ENCODE measurements at places on chromosomes 7 and 10.

GRCh38 chr10:98917828-98918227 lies 317.8 kb downstream of the HPSE2 start:
- no peaks in the 10 kb centered on the region for H3K36me3 ChIP-seq
- H3K4me1 ChIP-seq = no peaks in the 10 kb centered on the region
- no peaks in the 10 kb centered on the region for H3K27me3 ChIP-seq
- no peak for DNase-seq
- H3K4me3 ChIP-seq = no peak overlapping the region
- no peak overlapping the region for H3K27ac ChIP-seq

DNA sequence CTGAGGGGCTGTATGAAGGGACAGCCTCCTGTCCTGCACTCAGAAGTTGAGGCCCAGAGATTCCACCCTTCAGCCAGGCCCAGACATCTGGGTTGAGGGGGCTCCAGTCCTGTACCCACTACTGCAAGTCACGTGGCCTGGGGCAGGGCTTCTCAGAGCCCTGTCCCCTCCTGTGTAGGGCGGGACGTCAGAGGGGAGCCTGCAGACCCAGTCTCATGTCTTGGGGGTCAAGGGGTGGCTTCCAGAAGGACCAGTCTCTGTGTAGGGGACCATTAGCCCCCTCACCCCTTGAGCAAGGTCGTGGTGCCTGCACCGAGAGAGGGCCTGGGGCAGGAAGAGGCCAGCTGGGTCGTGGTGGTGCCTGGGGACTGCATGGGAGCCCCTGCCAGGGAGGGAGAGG lies 593 bp upstream of the PILRA start:
- peak overlapping the region; percentile 83 for H3K27ac ChIP-seq
- H3K4me1 ChIP-seq = peaks cover 20% of the 10 kb centered on the region
- no peaks in the 10 kb centered on the region for H3K27me3 ChIP-seq
- peaks cover 5% of the 10 kb centered on the region for H3K36me3 ChIP-seq
- no peak for DNase-seq

DNA sequence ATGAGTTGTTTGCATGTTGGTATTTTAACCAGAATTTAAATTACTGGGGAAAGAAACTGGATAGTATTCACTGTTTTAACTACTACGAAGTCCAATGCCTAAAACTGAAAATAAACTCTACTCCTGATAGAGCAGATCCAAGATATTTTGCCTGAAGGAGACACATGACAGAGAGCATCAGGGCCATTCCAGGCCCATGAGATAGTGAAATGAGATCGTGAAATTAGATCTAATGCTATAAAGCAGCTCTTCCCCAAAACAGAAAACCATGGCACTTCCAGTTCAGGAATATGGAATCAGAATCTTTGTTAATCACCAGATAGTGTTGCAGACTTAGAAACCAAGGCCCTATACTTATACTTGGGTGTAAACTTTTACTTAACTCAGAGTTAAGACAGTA lies 124.3 kb upstream of the CACNA2D1 start:
- H3K27ac ChIP-seq = no peak overlapping the region
- H3K27me3 ChIP-seq = no peaks in the 10 kb centered on the region
- DNase-seq = no peak
- H3K4me3 ChIP-seq = no peak overlapping the region

DNA sequence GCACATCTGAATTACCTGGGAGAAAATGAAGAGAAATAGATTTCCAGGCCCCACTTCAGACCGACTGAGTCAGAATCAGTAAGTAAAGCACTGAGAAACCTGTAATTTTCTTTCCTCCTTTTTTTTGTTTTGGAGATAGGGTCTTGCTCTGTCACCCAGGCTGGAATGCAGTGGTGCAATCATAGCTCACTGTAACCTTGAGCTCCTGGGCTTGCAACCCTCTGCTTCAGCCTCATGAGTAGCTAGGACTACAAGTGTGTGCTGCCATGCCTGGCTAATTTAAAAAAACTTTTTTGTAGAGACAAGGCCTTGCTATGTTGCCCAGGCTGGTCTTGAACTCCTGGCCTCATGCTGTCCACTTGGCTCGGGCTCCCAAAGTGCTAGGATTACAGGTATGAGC lies 260.2 kb downstream of the STK31 start:
- H3K36me3 ChIP-seq = no peaks in the 10 kb centered on the region
- H3K27me3 ChIP-seq = no peaks in the 10 kb centered on the region
- H3K4me1 ChIP-seq = no peaks in the 10 kb centered on the region
- no peak overlapping the region for H3K4me3 ChIP-seq

GRCh38 chr10:104894681-104895080 lies 253.6 kb downstream of the SORCS3 start:
- no peaks in the 10 kb centered on the region for H3K27me3 ChIP-seq
- H3K27ac ChIP-seq = no peak overlapping the region
- DNase-seq = no peak
- no peak overlapping the region for H3K4me3 ChIP-seq
- no peaks in the 10 kb centered on the region for H3K4me1 ChIP-seq

DNA sequence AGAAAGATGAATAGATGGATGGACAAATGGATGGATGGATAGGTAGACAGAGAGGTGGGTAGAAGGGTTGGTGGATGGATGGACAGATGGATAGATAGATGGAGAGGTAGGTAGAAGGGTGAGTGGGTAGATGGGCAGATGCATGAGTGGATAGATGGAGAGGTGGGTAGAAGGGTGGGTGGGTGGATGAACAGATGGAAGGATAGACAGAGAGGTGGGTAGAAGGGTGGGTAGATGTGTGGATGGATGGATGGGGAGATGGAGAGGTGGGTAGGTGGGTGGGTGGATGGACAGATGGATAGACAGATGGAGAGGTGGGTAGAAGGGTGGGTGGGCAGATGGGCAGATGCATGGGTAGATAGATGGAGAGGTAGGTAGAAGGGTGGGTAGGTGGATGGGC lies 10.9 kb upstream of the ASB10 start:
- H3K27ac ChIP-seq = no peak overlapping the region
- H3K36me3 ChIP-seq = no peaks in the 10 kb centered on the region
- H3K4me1 ChIP-seq = no peaks in the 10 kb centered on the region
- H3K4me3 ChIP-seq = no peak overlapping the region

DNA sequence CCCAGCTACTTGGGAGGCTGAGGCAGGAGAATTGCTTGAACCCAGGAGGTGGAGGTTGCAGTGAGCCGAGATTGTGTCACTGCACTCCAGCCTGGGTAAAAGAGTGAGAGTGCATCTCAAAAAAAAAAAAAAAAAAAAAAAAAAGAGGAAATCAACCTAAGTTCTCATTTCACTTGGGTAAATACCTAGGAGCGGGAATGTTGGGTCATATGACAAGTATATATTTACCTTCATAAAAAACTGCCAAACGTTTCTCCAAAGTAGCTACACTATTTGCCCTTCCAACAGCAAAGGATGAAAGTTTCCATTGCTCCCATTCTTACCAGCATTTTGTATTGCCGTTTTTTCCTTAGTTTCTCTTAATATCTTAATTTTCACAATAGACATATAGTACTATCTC lies 9.8 kb downstream of the P4HA1 start:
- no peak overlapping the region for H3K4me3 ChIP-seq
- H3K27me3 ChIP-seq = no peaks in the 10 kb centered on the region
- H3K36me3 ChIP-seq = no peaks in the 10 kb centered on the region
- no peak overlapping the region for H3K27ac ChIP-seq
- peaks cover 15% of the 10 kb centered on the region for H3K4me1 ChIP-seq

DNA sequence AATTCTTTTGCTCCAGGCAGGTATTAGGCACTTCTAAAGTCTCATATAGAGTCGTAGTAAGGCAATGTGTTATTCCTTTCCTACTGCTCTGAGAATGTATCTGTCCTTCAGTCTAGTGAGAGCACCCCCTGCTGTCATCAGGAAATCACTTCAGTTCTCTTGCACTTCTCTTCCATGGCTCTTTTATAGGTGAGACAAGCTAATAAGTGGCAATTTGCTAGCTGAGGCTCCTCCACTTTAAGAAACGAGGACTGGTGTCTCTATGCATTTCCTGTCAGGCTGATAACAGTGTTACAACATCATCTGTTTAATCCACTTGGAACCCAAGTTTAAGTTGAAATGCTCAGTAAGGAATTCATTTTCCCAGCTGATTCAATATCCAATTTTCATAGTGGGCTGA lies 350.6 kb downstream of the TFEC start:
- no peak overlapping the region for H3K27ac ChIP-seq
- no peaks in the 10 kb centered on the region for H3K4me1 ChIP-seq
- H3K4me3 ChIP-seq = no peak overlapping the region
- H3K36me3 ChIP-seq = no peaks in the 10 kb centered on the region
- DNase-seq = no peak

DNA sequence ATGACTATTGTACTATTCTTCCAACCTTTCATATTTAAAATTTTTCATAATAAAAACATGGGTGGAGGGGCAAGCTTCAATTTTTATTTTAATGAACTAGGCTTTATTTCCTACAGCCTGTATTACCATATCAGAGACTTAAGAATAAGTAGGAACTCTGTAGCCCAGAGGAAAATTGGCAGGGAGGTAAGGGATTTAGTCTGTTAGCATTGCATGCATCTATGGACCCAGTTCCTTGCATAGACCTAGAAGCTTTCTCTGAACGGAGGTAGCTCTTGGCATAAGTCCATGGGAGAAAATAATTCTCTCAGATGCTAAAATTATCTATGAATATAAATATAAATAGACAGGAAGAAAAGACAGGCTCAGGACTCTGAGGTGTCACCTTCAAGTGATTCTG lies 31.4 kb upstream of the CCDC6 start:
- H3K4me1 ChIP-seq = no peaks in the 10 kb centered on the region
- no peak overlapping the region for H3K27ac ChIP-seq
- no peak overlapping the region for H3K4me3 ChIP-seq
- no peaks in the 10 kb centered on the region for H3K36me3 ChIP-seq
- no peak for DNase-seq

DNA sequence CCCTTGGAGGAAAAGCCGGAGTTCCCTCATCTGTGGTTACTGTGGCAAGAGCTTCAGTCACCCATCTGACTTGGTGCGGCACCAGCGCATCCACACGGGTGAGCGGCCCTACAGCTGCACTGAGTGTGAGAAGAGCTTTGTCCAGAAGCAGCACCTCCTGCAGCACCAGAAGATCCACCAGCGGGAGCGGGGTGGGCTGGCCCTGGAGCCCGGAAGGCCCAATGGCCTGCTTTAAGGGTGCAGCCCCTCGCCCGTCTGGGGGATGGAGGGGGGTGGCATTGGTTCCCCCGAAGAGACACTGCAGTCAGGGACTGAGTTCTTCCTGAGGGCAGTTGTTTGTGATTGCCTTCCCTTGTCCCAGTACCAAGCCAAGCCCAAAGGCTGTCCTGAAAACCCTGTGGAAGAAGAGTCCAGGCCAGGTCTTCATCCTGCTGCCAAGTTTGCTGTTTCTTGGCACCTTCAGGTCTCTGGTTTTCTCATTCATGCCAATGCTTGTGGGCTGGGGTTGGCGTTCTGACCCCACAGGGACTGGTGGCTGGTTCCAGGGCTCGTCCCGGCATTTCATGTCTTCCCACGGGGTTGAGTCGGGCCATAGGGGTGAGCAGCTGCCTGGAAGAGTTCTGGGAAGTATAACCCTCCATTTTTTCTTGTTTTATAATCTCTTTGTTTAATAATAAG lies 7.7 kb upstream of the ZNF783 start:
- no peak overlapping the region for H3K4me3 ChIP-seq
- H3K27me3 ChIP-seq = no peaks in the 10 kb centered on the region
- peaks cover 67% of the 10 kb centered on the region for H3K36me3 ChIP-seq
- no peak for DNase-seq
- H3K4me1 ChIP-seq = no peaks in the 10 kb centered on the region

GRCh38 chr7:8125680-8126444 lies 136.1 kb downstream of the ICA1 start:
- H3K27me3 ChIP-seq = no peaks in the 10 kb centered on the region
- peak overlapping the region; percentile 60 for H3K27ac ChIP-seq
- peaks cover 17% of the 10 kb centered on the region for H3K4me1 ChIP-seq
- no peak overlapping the region for H3K4me3 ChIP-seq
- peaks cover 13% of the 10 kb centered on the region for H3K36me3 ChIP-seq
- peak; percentile 56 for DNase-seq

GRCh38 chr10:133162178-133162909 lies 2.3 kb downstream of the KNDC1 start:
- peaks cover 56% of the 10 kb centered on the region for H3K27me3 ChIP-seq
- peaks cover 11% of the 10 kb centered on the region for H3K4me1 ChIP-seq
- peak; percentile 59 for DNase-seq
- H3K4me3 ChIP-seq = no peak overlapping the region
- H3K36me3 ChIP-seq = no peaks in the 10 kb centered on the region

DNA sequence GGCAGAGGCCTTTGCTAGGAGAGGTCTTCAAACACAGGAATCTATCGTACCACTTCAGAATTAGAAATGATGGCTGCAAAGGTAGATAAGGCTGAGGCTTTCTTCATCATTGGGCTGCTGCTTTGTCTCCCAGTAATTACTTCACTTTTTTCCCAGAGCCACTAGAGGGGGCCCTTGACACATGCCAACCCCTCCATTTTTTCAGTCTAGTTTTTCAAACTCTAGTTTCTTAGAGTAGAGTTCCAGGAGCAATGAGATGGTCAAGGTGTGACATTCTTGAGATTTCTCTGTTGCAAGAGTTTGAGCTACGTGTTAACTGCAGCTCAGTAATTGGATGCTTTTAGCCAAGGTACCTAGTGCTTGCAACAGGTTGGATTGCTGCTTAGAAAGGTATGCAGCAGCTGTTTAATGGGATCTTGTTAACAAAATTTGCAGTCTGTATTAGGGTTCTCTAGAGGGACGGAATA lies 33.8 kb upstream of the RBM20 start:
- no peak for DNase-seq
- no peaks in the 10 kb centered on the region for H3K4me1 ChIP-seq
- H3K4me3 ChIP-seq = no peak overlapping the region
- H3K27me3 ChIP-seq = peaks cover 7% of the 10 kb centered on the region
- H3K36me3 ChIP-seq = peaks cover 16% of the 10 kb centered on the region

GRCh38 chr10:335151-335800 lies 200.0 kb downstream of the ZMYND11 start:
- H3K36me3 ChIP-seq = peaks cover 18% of the 10 kb centered on the region
- H3K4me3 ChIP-seq = no peak overlapping the region
- H3K4me1 ChIP-seq = no peaks in the 10 kb centered on the region
- no peak overlapping the region for H3K27ac ChIP-seq
- DNase-seq = no peak

DNA sequence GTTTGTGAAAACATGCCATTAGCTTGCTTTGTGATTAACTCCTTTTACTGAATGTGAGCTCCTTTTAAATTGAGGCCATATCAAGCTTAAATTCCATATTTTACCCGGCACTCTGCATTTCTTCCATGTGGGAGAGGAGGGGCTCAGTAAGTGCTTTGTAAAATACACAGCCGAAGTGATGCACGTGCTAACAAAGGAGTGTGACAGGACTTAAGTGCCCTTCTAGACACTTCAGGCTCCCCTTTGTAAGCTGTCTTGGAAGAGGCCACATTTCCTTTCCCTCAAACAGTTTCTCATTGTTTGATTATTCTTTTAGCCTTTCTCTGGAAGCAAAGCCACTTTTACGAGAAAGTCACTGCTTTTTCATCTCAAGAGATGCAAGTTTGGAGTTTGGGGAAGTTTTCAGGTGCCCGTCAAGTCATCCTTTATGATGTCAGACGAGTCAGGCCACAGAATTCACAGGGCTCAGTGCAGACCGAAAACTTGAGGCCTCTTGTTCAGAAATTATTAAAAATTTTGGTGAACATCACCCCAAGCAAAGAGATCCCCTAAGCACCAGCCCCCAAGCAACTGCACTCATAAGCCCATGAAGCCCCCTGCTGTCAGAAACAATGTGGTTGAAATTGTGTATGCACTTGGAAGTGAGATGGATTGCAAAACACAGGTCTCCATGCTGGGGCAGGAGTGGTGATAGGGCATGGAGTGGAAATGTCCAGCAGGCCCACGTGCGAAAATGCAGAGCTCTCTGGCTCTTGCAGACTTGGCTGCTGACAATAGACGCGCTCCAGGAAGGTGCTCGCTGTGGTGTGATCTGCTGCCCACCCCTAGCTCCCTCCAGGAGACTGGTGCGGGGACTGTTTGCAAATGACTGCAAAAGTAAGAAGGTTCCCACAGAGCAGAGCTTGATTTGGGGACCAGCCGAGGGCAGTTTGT lies 11.5 kb downstream of the IKZF1 start:
- peaks cover 25% of the 10 kb centered on the region for H3K4me1 ChIP-seq
- no peaks in the 10 kb centered on the region for H3K27me3 ChIP-seq
- no peak overlapping the region for H3K4me3 ChIP-seq
- peak overlapping the region; percentile 57 for H3K27ac ChIP-seq
- no peaks in the 10 kb centered on the region for H3K36me3 ChIP-seq
- no peak for DNase-seq

Measured in lower lobe of right lung (tissue), 2 donors.